ENCODE measurements at places on chromosomes 11 and 22.

DNA sequence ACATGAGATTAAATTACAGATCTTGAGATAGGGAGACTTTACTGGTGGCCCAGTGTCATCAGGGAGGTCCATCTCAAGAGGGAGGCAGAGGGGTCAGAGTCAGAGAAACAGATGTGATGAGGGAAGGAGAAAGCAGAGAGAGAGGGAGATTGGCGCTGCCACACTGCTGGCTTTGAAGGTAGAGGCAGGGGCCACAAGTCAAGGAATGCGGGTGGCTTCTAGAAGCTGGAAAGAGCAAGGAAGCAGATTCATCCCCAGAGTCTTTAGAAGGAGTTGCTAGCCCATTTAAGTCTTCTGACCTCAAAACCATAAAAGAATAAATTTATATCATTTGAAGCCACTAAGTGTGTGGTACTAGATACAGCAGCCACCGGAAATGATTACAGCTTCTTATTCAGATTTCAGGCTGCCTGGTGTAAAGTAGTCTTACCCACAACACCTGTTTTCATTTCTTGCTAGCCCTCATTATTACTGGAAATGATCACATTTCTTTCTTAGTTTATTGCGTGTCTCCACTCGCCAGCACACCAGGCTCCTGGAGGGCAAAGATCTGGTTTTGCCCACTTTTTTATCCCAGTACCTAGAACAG is 12.6 kb upstream of the SERPINH1 start:
- no peak for DNase-seq

DNA sequence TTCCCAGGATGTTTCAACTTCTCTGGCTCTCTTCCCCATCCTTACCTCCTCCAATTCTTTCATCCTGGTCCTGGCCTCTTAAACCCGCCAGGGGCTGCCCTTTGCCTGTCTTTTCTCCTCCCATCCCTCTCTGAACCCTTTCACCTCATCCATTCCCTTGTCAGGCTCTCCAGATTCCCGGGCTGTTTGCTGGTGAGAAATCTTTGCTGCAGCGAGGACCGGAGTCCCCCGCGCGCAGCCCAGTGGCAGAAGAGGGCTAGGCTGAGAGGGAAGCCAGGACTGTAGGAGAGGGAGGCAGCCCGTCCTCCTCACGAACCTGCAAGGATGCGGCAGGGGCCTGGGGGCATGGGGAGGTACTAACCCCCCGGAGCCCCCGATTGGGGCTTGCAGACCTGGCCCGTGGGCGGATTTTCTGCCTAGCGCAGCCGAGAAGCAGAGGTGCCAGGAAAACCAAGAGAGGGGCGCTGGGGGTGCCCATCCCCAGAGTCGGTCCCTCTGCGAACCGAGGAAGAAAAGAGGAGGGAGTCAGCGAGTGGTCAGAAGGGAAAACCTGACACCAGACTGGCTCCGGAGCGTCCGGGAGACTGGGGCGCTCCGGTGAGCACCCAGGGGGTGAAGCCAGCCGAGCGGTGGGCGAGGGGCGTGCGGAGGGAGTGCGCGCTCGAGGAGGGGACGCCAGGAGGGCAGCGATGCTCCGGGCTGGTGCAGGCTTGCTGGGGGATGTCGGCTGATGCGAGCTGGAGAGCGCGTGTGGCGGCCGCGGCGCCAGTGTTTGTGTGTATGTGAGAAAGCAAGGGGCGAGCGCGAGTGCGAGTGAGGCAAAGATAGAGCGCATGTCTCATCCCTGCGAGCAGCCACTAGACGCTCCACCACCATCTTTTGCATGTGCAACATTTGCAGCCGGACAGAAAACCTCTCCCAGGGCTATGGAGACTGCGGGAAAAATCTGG is at the start of gene GRIA4:
Gene GRIA4, plus strand, starts transcription at position 242 of the 950 bp plus-strand sequence. CDS start 925 bp downstream, outside the sequence.
- DNase-seq: no peak

- DNase-seq: no peak
Measured at GRCh38 chr22:37370306-37370979, 56.8 kb downstream of the ELFN2 start.

- no peak for DNase-seq
Measured at GRCh38 chr22:28413612-28414399, 265.8 kb downstream of the TTC28 start.

GRCh38 chr11:14124350-14124749 is 161.8 kb downstream of the SPON1 start:
- no peak for DNase-seq

GRCh38 chr11:128551058-128551457 is 36.3 kb downstream of the ETS1 start:
- DNase-seq: peak; percentile 46

GRCh38 chr22:25514436-25515180 is 49.9 kb upstream of the GRK3 start:
- no peak for DNase-seq

- no peak for DNase-seq
Measured at GRCh38 chr11:37557990-37558389, 960.0 kb upstream of the RAG2 start.

GRCh38 chr22:21991304-21991596 is 8.7 kb upstream of the TOP3B start:
- DNase-seq: no peak

GRCh38 chr11:64637334-64638017 is 46.5 kb downstream of the SLC22A12 start:
- no peak for DNase-seq

- no peak for DNase-seq
Measured at GRCh38 chr11:27722953-27723344, 22.7 kb upstream of the BDNF start.

DNA sequence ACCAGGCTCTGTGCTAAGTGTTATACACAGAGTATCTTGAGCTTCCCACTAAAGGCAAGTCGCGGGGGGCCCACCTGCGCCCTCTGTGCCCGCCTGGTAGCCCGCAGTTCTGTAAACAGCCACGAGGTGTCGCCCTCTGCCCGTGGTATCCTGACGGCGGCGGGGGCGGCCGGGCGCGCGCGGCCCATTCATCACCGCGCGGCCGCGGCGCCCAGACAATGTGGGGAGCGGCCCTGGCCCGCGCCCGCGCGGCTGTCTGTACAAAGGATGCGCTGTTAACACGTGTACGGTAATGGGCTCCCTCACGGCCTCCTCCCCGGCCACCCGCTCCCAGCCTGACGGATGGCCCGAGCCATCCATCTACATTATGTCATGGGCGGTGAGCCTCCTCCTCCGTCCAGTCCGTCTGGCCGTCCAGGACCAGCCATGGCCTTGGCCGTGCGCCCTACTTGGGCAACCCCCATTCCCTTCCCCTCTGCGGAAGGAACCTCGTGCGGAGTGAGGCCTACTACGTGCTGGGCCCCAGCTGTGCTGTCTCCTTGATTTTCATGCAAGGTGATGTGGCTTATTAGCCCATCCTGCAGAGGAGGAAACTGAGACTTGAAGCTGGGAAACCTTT is 99.4 kb downstream of the MIAT start:
- DNase-seq: no peak

GRCh38 chr11:61963016-61963281 is 4.5 kb downstream of the FTH1 start:
- no peak for DNase-seq

DNA sequence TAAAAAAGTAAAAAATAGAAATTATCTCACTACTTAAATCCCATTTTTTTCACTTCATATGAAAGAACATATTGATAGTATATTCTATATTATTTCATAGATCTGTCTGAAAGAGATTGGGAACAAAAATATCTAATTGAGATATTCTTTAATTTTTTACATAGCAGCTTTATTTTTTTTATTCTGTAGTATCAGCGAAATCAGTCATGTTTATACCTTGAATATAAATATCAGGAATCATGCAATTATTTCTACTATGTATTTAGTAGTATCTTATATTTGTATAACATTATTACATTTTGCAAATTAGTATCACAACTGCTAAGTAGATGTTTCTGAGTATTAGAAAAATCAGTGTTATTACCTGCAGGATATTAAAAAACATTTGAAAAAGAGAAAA is 20.4 kb downstream of the C11orf54 start:
- no peak for DNase-seq

DNA sequence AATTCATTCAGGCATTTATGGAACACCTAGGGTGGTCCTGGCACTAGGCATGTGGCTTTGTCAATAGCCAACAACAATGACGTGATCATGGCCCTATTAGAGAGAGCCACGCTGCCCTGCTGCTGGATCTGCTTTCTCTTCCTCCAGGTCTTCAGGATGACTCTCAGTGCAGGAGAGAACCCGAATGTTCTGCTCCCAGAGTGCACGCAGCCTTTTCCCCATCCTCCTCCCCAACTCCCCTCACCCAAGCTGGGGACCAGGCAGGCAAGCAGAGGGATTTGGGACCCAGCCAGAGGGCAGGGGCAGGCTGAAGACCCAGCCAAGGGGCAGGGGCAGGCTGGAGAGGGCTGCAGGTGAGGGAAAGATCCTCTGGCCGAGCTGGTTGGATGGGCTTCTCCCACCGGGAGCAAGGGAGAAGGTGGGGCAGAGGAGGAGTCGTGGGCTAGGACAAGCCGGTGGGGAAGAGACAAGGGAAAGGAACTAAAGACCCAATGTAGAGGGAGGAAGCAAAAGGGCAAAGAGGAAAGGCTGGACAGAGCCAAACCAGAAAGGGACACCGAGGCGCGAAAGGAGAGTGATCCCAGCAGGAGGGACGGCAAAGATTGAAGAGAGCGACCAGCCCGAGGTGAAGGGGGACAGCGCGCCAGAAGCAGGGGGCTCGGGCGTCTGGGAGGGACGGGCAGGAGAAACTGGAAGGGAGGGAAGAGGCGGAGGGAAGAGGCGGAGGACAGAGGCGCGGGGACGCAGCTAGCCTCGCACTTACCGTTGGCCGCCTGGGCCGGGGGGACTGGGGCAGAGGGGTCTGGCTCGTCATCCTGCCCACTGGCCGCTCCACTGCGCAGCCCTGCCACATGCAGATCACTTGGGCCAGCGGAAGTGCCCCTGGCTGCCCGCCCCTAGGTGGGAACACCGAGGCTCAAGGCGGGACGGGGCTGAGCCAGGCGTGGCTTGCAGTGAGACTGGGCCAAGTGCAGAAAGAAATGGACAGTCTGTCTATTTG is at the start of gene KCTD14:
Gene KCTD14, minus strand, starts transcription at position 880 of the 1,000 bp plus-strand sequence. Its CDS starts 27 bp downstream, at position 853.
- no peak for DNase-seq

GRCh38 chr11:12259956-12260355 is 117.4 kb upstream of the PARVA start:
- no peak for DNase-seq

GRCh38 chr11:126392633-126393013 is 37.1 kb downstream of the ST3GAL4 start:
- DNase-seq: no peak

- no peak for DNase-seq
Measured at GRCh38 chr11:35218956-35219355, 80.0 kb downstream of the CD44 start.

DNA sequence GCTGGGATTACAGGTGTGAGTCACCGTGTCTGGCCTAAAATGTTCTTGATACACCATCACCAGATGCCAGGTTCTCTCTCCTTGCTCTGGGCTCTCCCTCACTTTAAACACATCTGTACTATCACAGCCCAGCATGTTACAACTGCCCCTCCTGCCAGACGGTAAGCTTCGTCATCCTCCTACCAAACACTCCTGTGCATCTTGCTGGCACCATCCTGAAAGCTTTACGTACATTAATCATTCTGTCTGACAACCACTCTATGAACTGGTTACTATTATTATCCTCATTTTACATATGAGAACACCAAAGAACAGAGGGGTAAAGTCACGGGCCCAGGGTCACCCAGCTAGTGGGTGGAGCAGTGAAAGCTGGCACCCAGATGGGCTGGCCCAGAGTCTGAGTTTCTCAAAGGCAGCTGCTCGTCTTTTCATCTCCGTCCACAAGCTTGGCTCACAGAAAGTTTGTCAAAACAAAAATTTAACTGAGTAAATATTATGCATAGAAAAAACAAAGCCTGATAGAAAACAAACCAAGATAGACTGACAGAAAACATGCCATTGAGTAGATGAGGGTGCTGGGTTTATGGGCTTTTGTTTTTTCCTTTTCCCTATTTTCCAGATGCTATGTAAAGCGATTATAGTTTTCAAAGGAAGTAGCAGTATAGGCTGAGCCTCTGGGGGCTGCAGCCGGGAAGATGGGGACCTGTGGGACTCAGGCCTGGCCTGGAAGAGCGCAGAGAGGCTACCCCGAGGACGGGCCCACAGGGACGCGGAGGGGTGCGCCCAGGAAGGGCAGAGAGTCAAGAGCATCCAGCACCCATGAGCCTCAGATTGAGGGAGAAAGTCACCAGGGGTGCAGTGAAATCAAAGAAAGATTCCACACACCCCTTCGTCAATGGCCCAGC is 9.5 kb downstream of the PLA2G6 start:
- no peak for DNase-seq

GRCh38 chr11:2690596-2691354 is 9.0 kb downstream of the KCNQ1OT1 start:
- DNase-seq: no peak

GRCh38 chr11:34830035-34830434 is 86.1 kb downstream of the APIP start:
- no peak for DNase-seq

- no peak for DNase-seq
Measured at GRCh38 chr11:1146365-1146764, 11.4 kb upstream of the MUC5AC start.

GRCh38 chr11:64341851-64342791 is 2.1 kb downstream of the CCDC88B start:
- DNase-seq: peak; percentile 90

GRCh38 chr11:61149624-61150615 is 11.3 kb downstream of the VPS37C start:
- no peak for DNase-seq

GRCh38 chr11:130403271-130403804 is 25.1 kb downstream of the ADAMTS8 start:
- no peak for DNase-seq

DNA sequence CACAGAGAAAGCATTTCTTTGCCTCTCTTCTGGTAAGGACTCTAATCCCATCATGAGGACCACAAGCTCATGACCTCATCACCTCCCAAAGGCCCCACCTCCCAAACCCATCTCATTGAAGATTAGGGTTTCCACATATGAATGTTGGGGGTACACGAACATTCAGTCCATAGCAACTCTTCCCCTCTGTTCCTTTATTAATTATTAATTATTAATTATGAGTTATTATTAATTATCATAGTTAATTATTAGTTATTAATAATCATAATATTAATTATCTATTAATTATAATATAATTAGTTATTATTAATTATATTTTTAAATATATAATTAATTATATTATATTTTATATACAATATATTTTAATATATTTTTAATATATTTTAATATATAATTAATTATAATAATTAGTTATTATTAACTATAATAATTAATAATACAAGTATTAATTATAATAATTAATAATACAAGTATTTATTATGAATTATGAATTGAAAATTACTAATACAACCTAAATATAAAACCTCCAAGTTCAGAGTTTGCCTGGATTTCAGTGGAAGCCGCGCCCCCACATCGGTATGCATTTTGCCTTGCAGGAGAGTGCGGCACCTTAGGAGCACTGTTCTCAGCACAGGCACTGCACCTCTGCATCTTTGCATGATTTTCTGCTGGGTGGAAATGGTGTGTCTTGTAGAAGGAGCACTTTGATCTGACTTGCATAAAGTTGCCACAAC is 128.0 kb upstream of the FGF3 start:
- DNase-seq: no peak

- no peak for DNase-seq
Measured at GRCh38 chr11:63417174-63417852, 47.7 kb downstream of the SLC22A9 start.

DNA sequence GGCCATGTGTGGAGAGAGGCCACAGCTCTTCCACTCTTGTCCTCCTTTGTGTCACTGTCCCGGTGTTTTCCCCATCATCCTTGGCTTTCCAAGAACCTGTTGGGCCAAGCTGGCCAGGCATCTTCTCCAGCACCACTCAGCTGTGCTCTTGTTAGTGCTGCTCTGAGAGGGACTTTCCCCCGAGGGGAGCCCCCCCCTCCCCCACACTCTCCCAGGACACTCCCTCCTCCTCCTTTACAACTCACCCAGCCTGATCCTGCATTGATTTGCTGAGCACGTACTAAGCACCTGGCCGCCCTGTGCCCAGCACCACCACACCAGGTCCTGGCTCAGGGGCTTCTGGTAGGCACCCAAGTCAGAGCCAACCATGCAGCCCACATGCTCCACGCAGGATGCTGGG is 13.2 kb downstream of the TP53AIP1 start:
- DNase-seq: no peak

Measured in CD4-positive, alpha-beta T cell treated with Interleukin-2 at 100 ng/mL for 4 hours (primary cell).